ENCODE measurements at places on chromosomes 2 and 18.

- peak; percentile 4 for DNase-seq
These were observed 161.3 kb downstream of the INSIG2 start for GRCh38 chr2:118249531-118249930.

DNA sequence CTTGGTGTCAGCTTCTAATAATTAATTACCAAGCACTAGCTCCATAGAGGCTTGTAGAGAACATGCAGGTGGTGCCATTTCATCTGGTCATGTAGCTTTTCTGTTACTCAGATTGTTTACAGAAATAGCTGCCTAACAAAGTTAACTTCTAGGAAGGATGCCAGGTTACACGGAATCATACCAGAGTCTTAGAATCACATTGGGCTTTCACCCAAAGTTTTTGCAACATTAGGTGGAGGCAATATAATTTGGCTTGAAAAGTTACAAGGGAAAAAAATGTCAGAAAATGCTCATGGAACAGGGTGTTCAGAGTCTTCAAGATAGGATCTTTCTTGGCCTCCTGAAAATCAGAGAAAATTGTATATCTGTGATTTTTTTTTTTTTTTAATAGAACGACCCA lies 135.6 kb downstream of the ARHGAP15 start:
- no peak for DNase-seq

DNA sequence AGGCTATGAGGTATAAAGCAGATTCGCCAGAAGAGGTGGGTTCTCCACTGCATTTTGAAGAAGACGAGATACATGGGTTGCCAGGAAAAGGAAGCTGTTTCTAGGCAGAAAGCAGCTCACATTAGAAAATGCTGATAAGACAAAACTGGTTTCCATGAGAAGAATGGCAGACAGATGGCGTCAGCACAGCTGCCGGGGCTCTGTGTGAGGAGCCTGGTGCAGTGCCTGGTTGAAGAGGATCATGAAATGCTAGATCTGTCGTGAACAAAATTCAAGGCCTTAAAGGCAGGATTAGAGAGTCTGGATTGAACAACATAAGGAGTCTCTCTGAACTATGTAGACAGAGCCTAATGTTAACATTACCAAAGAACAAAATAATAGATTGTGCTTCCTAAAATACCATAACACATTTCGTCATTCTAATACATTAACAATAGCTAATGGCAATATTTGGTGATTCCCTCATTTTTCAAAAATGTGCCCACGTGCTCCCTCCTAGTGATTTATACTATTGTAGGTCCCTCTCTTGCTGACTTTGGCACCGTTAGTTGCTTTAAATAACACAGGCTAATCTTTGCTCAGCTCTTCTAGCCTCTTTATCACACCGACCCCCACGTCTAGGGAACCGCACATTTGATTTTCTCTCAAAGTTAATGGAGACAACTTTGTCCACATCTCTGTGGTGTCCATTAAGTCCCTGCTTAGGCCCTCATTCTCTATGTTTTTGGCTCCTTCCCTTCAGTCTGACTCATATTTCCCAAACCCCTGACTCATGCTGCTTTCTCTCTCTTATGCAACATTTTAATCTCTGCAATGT lies 38.2 kb downstream of the EFEMP1 start:
- DNase-seq: peak; percentile 3

DNA sequence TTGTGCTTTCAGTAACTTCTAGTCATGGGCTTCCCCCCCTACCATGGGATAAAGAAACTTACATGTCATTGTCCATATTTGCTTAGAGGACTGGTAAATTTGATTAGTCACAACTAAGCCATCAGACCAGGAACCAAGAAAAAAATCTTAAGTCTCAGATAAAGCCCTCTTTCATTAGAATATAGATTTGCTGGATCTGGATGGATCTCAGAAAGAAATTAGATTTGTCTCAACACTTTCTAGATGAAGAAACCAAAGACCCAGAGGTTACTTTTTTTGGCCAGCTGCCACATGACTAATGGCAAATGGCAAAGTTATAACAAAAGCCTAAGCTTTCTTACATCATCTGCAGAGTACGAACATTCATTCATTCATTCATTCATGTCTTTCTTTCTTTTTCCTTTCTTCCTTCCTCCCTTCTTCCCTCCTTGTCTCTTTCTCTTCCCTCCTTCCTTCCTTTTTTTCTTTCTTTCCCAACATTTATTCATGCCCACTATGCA lies 60.2 kb downstream of the CDCA7 start:
- no peak for DNase-seq

- no peak for DNase-seq
These were observed 39.8 kb downstream of the TRAK2 start for GRCh38 chr2:201411421-201411820.

- no peak for DNase-seq
These were observed 83.1 kb downstream of the VWA3B start for GRCh38 chr2:98170076-98170475.

DNA sequence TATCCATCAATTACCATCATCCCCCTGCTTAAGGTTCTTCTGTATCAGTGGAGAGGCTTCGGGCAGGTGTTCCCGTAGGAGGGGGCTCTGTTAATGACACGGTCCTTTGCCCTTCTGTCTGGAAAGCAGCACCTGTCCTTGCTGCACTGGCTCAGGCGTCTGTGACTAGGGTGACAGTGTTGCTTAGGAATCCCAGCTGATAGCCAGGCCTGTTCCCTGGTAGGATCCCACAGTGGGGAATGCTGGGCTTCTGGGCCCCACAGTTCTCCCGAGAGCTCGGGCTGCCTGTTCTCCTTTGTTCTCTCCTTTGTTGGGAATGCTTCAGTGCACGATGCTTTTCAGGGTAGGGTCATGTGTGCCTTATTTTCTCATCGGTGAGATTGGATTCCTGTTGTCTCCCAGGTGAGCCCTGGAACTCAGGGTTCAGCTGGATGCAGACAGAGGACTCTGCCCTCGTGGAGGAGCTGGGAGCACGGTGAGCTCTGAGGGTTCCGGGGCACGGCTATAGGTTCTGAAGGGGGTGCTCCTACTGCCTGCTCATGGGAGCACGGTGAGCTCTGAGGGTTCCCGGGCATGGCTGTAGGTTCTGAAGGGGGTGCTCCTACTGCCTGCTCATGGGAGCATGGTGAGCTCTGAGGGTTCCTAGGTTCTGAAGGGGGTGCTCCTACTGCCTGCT lies 9.6 kb downstream of the SNTG2 start:
- no peak for DNase-seq

GRCh38 chr2:33104052-33104623 lies 157.4 kb downstream of the LTBP1 start:
- no peak for DNase-seq

DNA sequence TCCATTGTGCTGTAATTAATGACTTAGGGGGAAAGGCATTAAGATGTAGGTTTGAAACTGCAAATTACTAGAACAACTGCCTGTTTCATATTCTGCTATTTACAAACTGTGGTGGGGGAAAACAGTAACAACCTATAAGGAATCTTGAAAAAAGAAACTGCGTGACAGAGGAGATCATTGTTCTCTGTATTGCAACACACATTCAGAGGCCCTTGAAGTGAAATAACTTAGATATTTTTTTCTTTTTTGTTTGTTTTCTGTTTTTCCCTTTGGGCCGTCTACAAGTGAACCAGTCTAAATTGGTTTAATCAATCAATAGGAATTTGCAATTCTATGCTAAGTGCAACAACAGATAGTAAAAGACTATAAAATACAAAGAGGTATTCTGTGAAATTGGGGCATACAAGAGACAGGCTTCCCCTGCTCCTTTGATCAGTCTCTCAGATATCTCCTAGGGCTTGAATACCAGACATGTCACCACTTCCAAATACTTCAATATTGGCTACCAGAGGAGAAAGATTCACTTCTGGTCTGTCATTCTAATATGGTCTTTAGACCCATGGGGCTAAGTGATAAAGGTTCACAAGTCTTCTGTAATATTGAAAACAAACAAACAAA lies 2055.1 kb upstream of the CELF4 start:
- DNase-seq: no peak

DNA sequence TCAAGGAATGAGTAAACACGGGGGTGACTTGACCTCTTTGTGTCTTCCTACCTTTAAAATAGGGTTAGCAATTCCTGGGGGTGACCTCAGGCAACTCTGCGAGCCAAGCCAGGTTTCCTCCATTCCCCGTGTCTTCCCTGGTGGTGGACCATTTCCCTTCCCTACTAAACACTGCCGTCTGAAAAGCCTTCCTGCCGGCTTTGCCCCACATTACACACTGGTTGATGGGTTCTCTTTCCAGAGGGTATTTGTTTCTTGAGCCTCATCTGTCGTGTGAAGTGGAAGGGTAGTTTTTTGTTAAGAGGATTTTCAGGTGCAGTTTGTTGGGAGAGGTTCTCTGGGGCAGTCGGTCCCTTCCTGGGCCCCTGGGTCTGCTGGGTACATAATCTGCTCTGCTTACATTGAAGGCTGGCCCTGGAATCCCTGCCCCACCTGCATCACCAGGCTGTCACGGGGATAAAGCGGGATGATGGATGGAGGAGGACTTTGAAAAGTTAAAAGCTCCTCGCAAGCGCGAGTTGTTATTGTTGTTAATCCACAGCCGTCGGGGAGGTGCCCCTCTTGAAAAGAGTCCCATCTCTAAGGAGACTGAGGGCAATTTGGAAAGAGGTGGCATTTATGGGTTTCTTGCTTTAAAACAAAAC lies 175.4 kb upstream of the SPRED2 start:
- no peak for DNase-seq

- DNase-seq: no peak
These were observed 114.8 kb downstream of the GAREM1 start for GRCh38 chr18:32355896-32356295.

DNA sequence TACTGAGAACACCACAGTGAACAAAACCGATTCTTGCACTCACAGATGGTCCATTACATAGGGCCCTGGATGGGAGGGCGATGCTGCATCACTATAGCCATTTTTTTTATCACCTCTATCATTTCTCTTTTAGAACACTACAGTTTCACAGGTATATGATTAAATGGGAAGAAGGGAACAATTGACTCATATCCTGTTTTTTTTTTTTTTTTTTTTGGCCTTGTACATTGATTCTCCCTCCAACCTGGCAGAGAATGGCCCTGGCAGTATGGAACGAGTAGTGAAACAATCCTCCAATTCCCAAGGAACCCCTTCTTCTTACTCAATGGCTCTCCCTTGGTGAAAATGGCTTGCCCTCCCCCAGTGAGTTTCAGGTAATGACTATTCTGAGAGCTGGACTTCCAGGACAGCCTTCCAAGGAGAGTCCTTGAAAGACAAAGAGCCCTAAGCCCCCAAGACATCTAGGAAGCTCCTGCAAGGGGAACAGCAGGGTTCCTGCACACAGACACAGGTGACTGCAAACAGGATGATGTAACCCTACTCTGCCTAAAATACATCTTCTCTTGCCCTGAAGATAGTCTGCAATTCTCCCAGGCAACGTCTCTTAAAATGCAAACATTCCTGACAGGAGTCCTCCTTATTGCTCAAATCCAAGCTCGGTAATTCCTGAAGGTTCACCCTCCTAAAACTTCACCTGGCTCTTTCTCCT lies 405.4 kb downstream of the SETBP1 start:
- no peak for DNase-seq

GRCh38 chr2:29469516-29469915 lies 354.3 kb downstream of the CLIP4 start:
- DNase-seq: no peak

DNA sequence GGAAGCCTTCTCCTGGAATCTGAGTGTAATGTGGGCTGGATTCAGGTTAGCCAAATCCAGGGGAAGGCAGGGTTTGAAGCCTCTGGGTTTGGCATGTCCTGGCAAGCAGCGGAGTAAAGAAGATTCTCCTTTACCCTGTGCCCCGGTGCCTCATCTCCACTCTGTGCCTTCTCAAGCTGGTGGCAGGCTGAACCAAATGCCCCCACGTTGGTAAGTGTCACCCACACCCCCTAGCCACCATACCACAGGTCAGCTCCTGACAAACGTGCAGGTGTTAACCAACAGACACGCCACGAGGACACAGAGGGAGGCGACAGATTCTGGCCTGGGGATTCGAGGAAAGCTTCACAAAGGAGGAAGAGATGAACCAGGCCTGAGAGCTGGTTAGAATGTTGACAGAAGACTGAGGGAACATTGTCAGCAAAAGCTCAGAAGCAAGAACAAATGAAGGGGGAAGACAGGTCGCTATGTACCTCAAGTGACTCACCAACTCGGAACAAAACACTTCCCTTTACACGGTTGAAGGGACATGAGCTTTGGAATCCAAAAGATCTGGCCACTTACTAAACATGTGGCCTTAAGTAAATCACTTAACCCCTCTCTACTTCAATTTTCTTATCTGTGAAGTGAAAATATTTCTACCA lies 85.2 kb upstream of the LCLAT1 start:
- peak; percentile 33 for DNase-seq
